Fibroblast of villous mesenchyme (primary cell): ENCODE measurements at places on chromosomes 16 and 17. TPM values are rescaled to one million over a fixed set of nuclear protein-coding genes. Genes with fewer than 3 reads are reported as not detected.

The WFDC1 gene
- total RNA-seq: 8.2 and 10.0 TPM in 2 replicates

The B4GALNT2 gene
- under 0.01 TPM in 2 replicates for total RNA-seq

The TBC1D3C gene
- total RNA-seq: under 0.01 TPM in 1 of 2 replicates, not detected in the other

The ABCA6 gene
- total RNA-seq: 3.9 and 6.4 TPM in 2 replicates

The PRSS27 gene
- total RNA-seq: 0.86 and 0.97 TPM in 2 replicates

The ZNF205 gene
- total RNA-seq: 14.2 and 18.4 TPM in 2 replicates

The CBLN1 gene
- not detected in 2 replicates for total RNA-seq

The MT1M gene
- total RNA-seq: 1.3 TPM in 1 of 2 replicates, not detected in the other

The ADAD2 gene
- not detected in 2 replicates for total RNA-seq

The MYH13 gene
- total RNA-seq: not detected in 2 replicates

The NPTX1 gene
- 1.3 and 2.2 TPM in 2 replicates for total RNA-seq

The GFOD2 gene
- total RNA-seq: 13.5 and 15.5 TPM in 2 replicates

The NEUROD2 gene
- total RNA-seq: not detected in 2 replicates

The TCAP gene
- total RNA-seq: under 0.01 TPM in 1 of 2 replicates, not detected in the other

The CLEC3A gene
- total RNA-seq: not detected in 2 replicates

The CHST4 gene
- not detected in 2 replicates for total RNA-seq

The C1QL1 gene
- total RNA-seq: 0.43 and 0.97 TPM in 2 replicates

The PIPOX gene
- total RNA-seq: 1.7 and 2.9 TPM in 2 replicates

The UNC119 gene
- total RNA-seq: 19.6 and 21.6 TPM in 2 replicates

The TMC7 gene
- total RNA-seq: under 0.01 and 0.32 TPM in 2 replicates

The DNAI2 gene
- not detected in 2 replicates for total RNA-seq

The HBA1 gene
- not detected in 2 replicates for total RNA-seq

The NOG gene
- 0.64 and 2.6 TPM in 2 replicates for total RNA-seq

The ZKSCAN2 gene
- total RNA-seq: 4.8 and 6.0 TPM in 2 replicates

The CPHXL2 gene
- not detected in 2 replicates for total RNA-seq

The TNK1 gene
- under 0.01 and 2.2 TPM in 2 replicates for total RNA-seq

The ESRP2 gene
- total RNA-seq: under 0.01 and 0.86 TPM in 2 replicates

The ARL6IP1 gene
- 161 and 369 TPM in 2 replicates for total RNA-seq

The NAGLU gene
- total RNA-seq: 28.5 and 35.1 TPM in 2 replicates

The AURKB gene
- 12.9 and 19.0 TPM in 2 replicates for total RNA-seq

The CHST5 gene
- under 0.01 TPM in 1 of 2 replicates, not detected in the other for total RNA-seq

The OR1A1 gene
- total RNA-seq: not detected in 2 replicates
